ENCODE measurements at places on chromosomes 16 and 17.

DNA sequence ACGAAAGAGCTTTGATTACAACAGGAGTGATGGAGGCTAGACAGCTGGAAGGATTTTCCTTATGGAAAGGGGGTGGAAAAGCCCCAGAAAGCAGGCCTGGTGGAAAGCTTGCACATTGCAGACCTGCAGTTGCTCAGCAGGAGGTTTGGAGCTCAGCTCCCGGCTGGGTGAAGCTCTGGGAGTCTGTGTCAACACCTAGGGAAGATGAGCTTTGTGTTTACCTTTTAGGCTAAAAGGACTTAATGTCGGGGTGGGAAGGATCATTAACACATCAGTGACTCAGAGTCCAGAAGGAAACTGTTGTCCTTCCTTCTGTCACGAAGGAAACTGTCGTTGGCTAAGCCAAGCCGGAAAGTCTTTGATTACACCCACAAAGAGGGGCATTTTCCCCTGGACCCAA lies 48.2 kb downstream of the RAP1GAP2 start:
- no peak for DNase-seq

GRCh38 chr17:33596899-33597298 lies 303.8 kb upstream of the ASIC2 start:
- DNase-seq, result no peak

DNA sequence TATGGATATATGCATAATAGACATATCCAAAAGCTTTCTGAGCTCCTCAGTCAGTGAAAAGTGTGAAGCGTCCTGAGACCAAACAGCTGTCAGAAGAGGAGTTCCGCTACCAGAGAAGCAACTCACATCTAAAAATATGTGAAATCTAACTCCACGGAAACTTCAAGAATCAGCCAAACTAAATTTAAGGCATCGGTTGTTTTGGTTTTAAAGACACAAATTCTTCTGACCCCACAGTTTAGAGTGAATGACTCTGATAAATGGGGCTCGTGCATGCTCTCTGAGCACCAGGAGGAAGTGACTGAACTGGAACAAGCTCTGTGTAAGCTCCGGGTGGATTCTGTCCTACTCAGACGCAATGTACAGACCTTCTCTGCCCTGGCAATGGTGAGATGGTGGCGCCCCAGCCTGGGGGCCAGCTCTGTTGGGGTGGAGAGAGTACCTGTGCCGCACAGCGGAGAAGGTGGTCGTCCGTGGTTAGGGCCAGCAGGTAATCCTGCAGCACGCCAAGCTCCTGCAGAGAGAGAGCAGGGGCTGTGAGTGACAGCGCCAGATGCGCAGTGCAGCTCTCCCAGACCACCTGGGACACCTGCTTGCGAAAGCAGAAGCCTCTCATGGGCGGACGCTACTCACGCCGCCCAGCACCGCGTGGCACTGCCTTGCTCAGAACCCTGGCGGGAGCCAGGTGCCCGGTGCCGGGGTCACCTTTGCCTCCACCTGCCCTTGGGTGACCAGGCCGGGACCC lies 44.4 kb upstream of the ATP2A3 start:
- no peak for DNase-seq

- DNase-seq, result no peak
These were observed 17.2 kb downstream of the GINS3 start for GRCh38 chr16:58409316-58409973.

- no peak for DNase-seq
These were observed 696.9 kb downstream of the WWOX start for GRCh38 chr16:78796221-78796866.

Measured in activated CD8-positive, alpha-beta memory T cell treated with anti-CD3 and anti-CD28 coated beads for 1 hour (primary cell).